ENCODE measurements at places on chromosomes 13 and 19. TPM values are rescaled to one million over a fixed set of nuclear protein-coding genes. Genes with fewer than 3 reads are reported as not detected.

- DNase-seq: no peak
Measured at GRCh38 chr13:80400865-80401426, 60.0 kb upstream of the SPRY2 start.

DNA sequence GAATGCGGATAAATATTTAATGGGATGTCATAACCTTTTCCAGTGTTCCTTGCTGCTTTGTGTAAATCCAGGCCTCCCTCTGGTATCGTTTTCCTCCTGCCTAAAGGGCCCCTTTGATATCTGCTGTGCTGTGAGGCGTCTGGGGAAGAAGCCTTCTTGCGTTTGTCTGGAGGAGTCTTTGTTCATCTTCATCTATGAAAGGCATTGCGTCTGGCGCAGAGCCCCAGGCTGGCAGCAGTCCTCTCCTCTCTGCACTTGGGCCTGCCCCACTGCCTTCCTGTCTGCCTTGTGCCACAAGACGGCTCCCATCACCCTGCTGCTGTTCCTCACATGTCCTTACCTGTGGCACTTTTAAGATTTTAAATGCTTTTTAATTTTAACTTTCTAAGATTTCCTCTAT is 9.8 kb downstream of the PROZ start:
- DNase-seq: no peak

DNA sequence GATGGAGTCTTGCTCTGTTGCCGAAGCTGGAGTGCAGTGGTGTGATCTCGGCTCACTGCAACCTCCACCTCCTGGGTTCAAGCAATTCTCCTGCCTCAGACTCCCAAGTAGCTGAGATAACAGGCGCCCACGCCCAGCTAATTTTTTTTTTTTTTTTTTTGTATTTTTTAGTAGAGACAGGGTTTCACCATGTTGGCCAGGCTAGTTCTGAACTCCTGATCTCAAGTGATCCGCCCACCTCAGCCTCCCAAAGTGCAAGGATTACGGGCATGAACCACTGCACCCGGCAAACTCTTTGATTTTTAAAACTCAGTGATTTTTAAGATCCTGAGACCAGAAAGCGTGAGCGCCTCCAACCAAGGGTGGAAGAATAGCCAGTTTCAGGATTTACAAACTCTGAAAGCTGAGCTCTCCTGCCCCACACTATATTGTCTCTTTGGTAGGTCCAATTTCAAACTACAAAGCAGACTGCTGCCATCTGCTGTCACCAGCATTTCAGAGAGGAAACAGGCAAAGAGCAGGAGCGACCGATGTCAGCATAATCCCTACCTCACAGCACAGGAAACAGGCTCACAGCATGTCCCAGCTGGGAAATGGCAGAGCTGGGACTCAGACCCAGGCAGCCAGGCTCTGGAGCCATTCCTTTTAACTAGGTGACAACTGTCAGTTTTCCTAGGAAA is 9.2 kb downstream of the NOSIP start:
- DNase-seq: peak; percentile 78

- no peak for DNase-seq
Measured at GRCh38 chr13:110326263-110326904, 19.3 kb downstream of the COL4A2 start.

GRCh38 chr13:29887686-29888085 is 37.3 kb upstream of the UBL3 start:
- no peak for DNase-seq

Gene GPR18
- total RNA-seq: not detected

Gene IGSF23
- 0.13 TPM for total RNA-seq
